Activated CD8-positive, alpha-beta memory T cell treated with anti-CD3 and anti-CD28 coated beads, Interleukin-2, amount 10 ng/mL, durations not matched to agents 7 days and 5 days (primary cell): ENCODE measurements at places on chromosomes 12 and 14.

DNA sequence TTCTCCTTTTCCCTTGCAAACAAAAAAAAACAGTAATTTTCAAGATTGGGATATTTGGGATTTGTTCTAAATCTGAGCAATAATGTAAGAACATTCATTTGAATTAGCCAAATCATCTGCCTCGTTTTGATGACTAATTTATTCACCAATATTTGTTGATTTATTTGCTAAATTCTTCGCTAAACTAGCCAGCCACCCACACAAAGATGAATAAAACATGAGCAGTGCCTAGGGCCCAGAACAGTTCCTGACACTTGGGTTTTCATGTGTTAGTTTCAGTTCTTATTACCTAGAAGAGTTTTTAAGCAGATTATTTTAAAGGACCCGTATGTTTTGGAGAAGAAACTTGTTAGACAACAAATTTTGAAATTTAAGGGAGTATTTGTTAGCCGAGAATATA lies 1.4 kb downstream of the ETNK1 start:
- DNase-seq, result no peak

DNA sequence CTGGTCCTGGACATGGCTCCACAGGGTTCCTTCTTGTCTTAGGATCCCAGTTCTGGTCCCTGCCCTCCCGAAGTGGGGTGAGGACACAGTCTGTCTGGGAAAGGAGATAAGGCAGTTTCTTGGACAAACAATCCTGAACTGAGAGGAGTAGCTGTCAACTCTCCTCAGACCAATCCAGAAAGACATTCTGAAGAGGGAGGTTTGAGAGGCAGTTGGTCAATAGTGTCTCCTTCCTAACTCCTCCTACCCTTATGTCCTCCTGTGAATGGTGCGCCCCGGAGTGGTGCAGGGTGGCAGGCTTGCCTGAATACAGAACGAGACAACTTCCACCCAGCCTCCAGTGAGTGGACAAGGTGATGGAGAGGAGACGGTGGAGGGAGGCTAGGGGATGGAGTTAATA lies 15.4 kb upstream of the ASIC1 start:
- DNase-seq, result no peak

- no peak for DNase-seq
Observed at GRCh38 chr12:88291498-88292131, 149.5 kb downstream of the TMTC3 start.

GRCh38 chr12:20018406-20018805 lies 349.9 kb upstream of the PDE3A start:
- no peak for DNase-seq

DNA sequence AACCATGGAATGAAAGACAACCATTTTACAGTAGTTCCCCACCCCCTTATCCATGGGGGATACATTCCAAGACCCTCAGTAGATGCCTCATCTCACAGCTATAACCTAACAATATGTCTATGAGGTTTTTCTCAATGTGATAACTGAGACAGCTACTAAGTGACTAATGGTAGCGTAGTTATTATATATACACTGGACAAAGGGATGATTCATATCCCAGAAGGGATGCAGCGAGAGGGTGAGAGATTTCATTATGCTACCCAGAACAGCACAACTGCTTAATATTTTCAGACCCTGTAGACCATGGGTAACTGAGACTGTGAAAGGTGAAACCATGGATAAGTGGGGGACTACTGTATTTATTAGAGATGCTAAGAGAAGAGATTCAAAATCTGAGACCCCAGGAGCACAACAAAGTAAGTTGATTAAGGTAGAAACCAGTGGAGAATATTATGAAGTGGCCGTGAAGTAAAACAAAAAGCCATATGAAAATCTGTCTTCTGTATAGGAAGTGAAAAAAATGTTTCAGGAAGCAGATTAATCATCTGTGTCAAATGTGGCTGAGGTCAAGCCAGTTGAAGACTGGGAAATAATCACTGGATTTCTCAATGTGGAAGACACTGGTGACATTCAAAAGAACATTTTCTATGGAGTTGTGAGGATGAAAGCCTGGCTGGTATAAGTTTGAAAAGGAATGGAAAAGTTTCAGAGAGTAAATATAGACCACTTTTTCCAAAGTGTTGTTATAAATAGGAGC lies 77.2 kb downstream of the RPL10L start:
- DNase-seq, result no peak

- no peak for DNase-seq
Observed at GRCh38 chr12:67650388-67651131, 2.0 kb downstream of the DYRK2 start.

GRCh38 chr12:1576410-1577241 lies 17.8 kb downstream of the FBXL14 start:
- DNase-seq, result no peak

DNA sequence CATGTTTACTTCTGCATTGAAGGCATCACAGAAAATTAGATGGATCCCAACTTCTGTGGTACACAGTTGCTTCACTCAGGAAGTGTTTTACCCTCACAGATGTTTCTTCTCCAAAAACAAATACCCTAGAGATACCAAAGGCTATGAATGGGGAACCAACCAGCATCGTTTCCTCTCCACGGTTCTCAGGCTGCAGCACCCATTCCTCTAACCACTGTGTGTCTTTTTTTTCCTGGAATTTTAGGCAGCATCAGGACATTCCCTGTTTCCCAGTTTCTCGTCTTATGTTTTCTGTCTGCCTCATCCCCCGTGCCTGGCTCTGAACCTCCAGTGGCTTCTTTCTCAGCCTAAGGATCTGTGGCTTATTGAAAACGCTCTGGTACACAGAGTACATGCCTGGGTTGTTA lies 72.0 kb upstream of the TBX5 start:
- DNase-seq, result no peak

- no peak for DNase-seq
Observed at GRCh38 chr12:99824900-99825542, 159.7 kb downstream of the ANKS1B start.
